Vagina (tissue), 2 donors: ENCODE measurements at places on chromosomes 4 and X.

GRCh38 chr4:71240094-71240493 lies 98.7 kb upstream of the SLC4A4 start:
- DNase-seq = no peak

- DNase-seq = no peak
Measured at GRCh38 chr4:31408121-31408520, 688.0 kb downstream of the PCDH7 start.

GRCh38 chrX:109679820-109680219 lies 53.2 kb downstream of the ACSL4 start:
- no peak for DNase-seq

DNA sequence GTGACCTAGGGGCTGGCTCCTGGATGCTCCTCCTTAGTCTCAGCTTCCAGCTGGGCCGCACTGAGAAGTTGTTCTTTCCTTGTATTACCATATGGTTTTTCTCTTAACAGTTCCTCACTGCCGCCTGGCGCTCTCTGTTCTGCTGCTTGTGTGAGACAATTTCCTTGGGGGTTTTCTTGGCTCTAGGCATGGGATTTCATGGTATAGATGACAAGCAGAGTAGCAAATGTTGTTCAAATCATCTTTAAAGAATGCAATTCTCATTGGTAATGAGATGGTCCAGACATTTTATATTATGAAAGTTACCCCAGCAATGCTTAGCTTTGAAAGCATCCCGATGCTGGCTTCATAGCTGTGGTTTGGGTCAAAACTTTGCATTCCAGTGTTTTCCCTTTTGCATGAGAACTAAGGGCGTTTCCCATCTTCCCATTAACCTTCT lies 37.6 kb downstream of the SEPTIN11 start:
- DNase-seq = no peak

- no peak for DNase-seq
Measured at GRCh38 chr4:139655116-139655515, 10.5 kb upstream of the MGST2 start.

GRCh38 chr4:181684310-181684709 lies 558.9 kb upstream of the TENM3 start:
- no peak for DNase-seq

- DNase-seq = no peak
Measured at GRCh38 chrX:13341491-13342101, 21.7 kb upstream of the ATXN3L start.

DNA sequence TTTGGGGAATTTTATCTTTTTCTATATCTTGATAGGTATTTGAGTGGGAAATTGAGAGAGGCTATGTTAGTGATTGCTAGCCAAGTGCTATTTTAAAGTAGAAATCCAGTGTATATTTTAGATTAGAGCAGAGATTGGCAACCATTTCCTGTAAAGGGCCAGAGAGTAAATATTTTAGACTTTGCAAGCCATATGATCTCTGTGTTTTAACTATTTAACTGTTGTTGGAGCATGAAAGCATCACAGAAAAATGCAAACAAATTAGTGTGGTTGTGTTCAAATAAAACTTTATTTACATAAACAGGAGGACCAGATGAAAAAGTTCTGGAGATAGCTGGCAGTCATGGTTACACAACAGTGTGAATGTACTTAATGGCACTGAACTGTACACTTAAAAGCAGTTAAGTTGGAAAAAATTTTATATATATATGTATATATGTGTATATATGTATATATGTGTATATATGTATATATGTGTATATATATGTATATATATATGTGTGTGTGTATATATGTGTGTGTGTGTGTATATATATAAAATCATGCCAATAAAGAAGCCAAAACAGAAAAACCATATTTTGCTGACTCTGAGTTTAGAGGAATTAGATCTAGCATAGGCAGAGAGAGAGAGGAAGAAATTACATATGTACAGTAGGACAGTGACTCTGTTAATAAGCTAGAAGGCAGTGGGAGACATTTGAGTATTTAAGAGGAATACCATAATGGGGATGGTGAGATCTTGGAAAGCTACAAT lies 83.4 kb downstream of the TMEM164 start:
- DNase-seq = no peak

DNA sequence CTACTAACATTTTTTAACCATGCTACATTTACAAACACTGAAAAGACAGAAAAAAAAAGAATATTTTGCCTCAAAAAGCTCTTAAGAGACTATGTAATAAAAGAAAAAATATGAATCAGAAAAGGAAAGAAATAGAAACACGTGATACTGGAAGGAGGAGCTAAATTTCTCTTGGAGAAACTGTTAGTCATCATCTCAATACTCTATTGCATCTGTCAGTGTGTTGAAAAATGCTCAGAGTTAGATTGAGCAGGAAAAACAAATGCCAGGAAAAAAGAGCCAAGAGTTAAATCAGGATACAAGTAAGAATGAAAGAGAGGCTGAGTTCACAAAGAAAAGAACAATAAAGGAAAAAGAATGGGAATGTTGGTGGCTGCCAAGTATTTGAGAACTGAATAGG lies 2.6 kb downstream of the RAB28 start:
- DNase-seq = no peak

- DNase-seq = no peak
Measured at GRCh38 chr4:118917582-118917981, 28.9 kb downstream of the SYNPO2 start.

GRCh38 chrX:97938706-97939105 lies 1055.0 kb downstream of the RPA4 start:
- no peak for DNase-seq

- no peak for DNase-seq
Measured at GRCh38 chr4:84968925-84969324, 2.4 kb upstream of the WDFY3 start.

DNA sequence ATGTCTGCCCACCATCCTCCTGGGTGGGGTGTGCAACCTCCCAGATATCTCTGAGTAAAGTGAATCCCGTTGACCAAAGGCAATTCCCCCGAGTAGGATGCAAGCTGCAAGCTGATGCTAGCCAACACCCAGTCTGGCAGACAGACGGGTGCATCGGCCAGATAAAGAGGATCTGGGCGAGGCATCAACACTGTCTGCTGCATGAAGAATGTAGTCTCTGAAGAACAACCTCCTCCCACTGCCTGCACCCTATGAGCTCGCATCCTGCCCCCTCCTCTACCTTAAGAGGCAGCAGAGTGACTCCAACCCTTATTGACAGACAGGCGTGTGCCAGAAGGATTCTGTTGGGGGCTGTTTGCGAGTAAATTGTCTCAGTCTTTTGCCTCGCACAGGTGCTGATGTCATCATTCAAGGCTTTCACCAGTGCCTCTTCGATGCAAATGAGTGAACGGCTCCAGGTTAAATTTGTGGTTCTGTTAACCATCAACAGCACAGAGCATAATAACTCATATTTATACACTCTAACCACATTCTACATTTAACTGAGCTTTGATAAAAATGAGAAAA lies 546.9 kb downstream of the BCOR start:
- DNase-seq = no peak
